ENCODE measurements at places on chromosomes 5 and 9. TPM values are rescaled to one million over a fixed set of nuclear protein-coding genes. Genes with fewer than 3 reads are reported as not detected.

DNA sequence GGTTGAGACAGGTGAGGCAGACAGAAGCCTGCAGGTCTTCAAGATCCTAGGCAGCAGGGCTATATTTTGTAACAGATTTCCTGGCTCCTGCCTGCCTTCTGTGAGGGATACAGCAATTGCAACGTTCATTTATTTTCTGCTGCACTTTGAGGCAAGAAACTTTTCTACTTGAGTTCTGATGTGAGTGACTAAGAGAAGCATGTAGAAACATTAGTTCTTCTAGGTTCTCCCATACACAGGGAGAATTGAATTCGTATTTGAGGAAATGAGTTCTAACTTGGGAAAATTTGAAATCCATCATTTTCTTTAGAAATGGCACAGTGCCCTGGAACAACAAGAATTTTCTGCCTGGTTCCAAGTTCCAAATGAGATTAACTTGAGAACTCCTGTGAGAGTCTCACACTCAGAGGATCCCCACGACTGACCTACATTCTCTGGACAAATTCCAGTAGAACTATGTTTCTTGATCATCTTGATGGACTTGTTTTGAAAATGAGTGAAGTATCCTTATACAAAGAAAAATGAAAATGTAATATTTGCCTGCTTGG lies 15.0 kb downstream of the MAMDC2 start:
- no peak for DNase-seq

GRCh38 chr5:176412517-176413254 lies 3.7 kb downstream of the CLTB start:
- no peak for DNase-seq

DNA sequence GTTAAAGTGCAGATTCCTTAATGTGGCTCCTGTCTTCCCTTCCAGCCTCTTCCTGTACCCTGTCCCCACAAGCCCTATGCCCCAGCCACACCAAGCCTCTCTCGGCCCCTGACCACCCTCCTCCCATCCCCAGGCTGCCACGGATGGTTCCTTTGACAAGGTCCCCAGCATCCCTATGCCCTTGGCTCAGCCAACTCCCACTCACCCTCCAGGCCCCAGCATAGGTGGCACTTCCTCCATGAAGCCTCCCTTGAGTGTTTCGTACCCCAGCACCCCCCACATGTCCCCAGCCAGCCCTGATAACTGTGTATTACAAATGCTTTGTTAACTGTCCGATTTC lies 115.5 kb upstream of the TBC1D2 start:
- no peak for DNase-seq

- DNase-seq, result no peak
These were observed 1621.2 kb downstream of the MAT2B start for GRCh38 chr5:165126598-165126997.

- no peak for DNase-seq
These were observed 81.4 kb downstream of the ZNF608 start for GRCh38 chr5:124665035-124665434.

The SLC6A19 gene
- total RNA-seq, result not detected

- no peak for DNase-seq
These were observed 251.7 kb downstream of the MARCHF11 start for GRCh38 chr5:15927710-15928380.

The ZNF454 gene
- not detected for total RNA-seq

The AMACR gene
- total RNA-seq, result 6.0 TPM

GRCh38 chr5:41892031-41892430 lies 12.1 kb upstream of the RIMOC1 start:
- DNase-seq, result no peak

DNA sequence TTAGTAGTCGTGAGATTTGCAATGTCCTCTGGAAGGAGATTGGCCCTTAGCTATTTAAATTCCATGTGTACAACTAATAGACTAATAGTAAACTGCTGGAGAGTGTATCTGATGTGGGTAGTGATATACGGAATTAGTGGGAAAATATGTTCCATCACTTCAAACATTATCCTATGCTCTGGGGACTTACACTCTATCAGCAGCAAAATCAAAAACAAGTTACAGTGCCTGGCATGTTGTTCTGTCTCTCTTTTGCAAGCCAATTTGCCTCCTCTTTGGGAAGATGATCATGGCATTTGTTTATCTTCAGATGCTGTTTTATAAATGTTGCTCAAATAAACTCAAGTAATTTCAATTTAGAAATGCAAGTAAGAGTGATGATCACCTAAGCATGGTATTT lies 311.9 kb upstream of the ACO1 start:
- no peak for DNase-seq

The GNG10 gene
- total RNA-seq, result 15.4 TPM

The CATSPER3 gene
- 0.69 TPM for total RNA-seq

GRCh38 chr5:68533051-68533450 lies 317.5 kb downstream of the PIK3R1 start:
- no peak for DNase-seq

GRCh38 chr5:10479154-10479721 lies 37.6 kb downstream of the ROPN1L start:
- no peak for DNase-seq

DNA sequence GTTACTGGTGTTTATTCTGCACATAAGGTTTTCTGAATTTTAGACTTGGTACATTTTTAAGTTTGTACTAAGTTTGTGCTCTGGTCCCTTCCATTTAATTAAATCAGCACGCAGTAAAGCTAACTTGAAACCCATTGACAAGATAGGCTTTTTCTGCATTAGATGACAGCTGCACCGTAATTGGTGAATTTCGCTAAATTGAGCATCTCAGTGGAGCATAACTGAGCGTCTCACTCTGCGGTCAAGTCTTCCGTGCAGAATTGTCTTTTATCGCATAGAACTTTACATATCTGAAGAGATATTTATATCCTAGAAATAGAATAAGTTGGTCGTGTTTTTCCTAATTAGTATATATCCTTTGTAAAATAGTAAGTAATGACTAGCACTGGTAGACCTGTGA lies 4.1 kb downstream of the SUB1 start:
- DNase-seq, result no peak

DNA sequence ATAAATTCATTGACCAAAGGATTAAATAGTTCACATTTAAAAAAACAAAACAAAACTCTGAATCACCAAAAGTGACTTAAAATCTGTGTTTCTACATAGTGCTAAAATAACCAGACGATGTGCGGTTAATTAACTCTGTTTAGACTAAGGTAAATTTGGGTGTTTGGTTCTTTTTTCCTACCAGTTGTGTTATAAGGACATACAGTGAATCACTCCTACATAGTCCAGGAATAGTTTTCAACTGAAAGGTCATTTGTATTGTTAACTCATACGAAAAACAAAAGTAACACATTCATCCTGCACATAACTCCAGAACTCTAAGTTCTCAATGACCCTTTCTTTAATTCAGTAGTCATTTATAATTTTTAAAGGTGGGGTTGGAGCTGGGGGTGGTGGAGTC lies 203.7 kb downstream of the GLIS3 start:
- DNase-seq, result no peak

DNA sequence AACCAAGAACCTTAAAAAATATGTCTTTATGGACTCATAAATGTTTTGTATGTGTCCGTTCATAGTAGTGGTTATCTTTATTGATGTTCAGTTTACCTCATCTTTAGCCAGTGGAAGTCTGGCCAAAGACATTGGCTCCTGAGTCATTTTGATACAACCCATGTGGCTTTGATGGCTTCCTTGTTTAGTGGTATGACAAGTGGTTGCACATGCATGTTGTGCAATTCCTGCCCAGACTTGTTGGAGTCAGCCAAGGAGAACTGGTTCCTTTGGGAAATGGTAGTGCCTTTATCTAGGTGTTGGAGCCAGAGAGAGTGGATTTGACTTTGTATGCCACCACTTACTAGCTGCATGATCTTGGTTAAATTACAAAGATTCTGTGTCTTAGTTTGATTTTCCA lies 94.3 kb downstream of the RPS23 start:
- DNase-seq, result no peak

The CKMT2 gene
- not detected for total RNA-seq

DNA sequence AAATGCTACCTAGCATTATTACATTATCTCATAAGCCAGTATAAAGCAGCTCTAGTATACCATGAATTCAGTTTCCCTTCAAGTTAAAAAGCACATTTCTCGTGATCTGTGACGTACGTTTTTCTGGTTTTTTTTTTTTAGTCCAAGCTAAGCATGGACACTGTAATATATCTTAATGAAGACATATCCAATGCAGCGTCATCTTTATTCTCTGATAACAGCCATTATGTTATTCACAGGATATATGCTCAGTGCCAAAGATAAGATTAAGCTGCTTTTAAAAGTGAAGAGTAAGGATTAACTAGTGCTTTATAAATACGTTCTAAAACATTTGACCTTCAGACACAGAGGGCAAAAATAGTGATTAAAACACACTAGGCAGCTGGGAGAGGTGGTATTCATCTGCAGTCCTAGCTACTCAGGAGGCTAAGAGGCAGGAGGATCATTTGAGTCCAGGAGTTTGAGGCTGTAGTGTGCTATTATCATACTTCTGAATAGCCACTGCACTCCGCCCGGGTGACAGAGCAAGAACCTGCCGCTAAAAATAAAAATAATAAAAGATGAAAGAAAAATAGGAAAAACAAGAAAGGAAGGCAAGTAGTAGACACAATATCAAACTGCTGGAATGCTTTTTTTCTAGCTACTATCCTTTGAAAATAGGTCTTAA lies 7.7 kb downstream of the CSNK1A1 start:
- DNase-seq, result no peak

- DNase-seq, result peak; percentile 66
These were observed 513 bp downstream of the FAM193B start for GRCh38 chr5:177553671-177554429.

All from activated CD4-positive, alpha-beta T cell treated with anti-CD3 and anti-CD28 coated beads for 36 hours (primary cell).